Ammon's horn (tissue), 1 donor: ENCODE measurements at places on chromosomes 5 and 9.
A peak's percentile ranks its signal among the peaks of the same experiment; 100 is the strongest.

GRCh38 chr5:168114444-168115017 lies 176.9 kb upstream of the WWC1 start:
- DNase-seq = peak; percentile 45

GRCh38 chr5:100456615-100457014 lies 78.6 kb upstream of the FAM174A start:
- no peak for DNase-seq

DNA sequence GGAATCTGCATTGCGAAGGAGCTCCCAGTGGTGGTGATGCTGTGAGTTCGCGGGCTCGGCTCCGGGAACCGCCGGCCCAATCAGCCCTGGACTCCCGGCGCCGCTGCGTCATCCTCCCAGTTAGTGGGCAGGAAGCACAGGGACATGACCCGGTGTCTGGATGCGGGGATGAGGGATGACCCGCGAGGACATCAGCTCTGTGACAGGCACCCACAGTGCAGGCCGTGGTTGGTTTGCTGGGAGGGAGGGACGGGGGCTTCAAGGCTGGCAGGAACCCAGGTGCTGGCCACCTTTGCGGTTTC lies 996 bp downstream of the NXNL2 start:
- no peak for DNase-seq

GRCh38 chr5:135031813-135032694 lies 2.0 kb downstream of the PITX1 start:
- no peak for DNase-seq

- no peak for DNase-seq
Observed at GRCh38 chr9:65435464-65435863, 150.5 kb upstream of the FOXD4L5 start.

DNA sequence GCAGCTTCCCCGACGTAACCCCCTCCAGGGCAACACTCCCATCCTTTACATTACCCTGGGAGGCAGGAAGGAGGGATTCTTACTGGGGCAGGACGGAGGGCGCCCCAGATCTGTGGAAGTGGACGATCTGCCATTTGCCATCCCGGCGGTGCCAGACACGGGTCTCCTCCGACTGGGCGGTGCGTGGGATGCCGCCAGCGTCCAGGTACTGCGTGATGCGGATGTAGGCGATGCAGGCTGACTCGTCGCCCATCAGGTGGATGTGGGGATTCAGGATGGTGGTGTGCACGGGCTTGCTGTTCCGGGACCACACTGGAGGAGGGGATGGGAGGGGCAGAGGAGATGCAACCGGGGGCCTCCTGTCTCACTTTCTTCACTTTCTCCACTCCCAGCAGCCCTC lies 33.0 kb downstream of the SLC6A7 start:
- DNase-seq = no peak

GRCh38 chr5:1563051-1563461 lies 39.3 kb upstream of the LPCAT1 start:
- no peak for DNase-seq

DNA sequence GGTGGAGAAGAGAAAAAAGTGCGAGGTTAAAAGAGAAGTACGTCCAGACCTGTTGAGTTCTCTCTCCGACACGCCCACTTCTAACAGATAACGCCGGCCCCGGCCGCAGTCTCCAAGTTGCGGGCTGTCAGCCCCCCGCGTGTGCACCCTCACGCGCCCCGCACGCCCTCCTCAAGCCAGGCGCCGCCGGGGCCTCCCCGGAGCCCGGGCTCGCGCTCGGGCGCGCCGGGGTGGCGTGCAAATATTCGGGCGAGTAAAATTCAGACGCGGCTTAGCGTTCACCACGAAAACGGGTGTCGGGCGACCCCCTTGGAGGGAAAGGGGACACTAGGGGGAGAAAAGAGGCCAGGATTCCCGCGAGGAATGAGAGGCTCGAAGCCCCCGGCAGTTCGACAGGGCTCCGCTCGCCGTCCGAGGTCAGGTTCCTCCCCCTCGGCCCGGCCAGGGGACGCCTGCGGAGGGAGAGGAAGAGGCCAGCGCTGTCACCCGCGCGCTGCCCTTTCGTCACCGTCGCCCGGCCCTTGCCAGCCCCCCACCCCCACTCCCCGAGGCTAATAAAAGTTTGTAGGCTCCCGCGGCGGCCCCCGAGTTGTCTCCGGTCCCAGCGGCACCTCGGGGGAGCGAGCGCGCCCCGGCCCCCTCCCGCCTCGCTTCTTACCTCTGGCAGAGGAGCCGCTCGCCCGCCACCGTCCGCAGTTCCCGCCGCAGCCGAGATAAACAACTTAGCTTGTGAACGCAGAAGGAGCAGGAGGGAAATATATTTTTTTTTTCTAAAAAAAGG lies 743 bp downstream of the NR3C1 start:
- DNase-seq = peak; percentile 54

DNA sequence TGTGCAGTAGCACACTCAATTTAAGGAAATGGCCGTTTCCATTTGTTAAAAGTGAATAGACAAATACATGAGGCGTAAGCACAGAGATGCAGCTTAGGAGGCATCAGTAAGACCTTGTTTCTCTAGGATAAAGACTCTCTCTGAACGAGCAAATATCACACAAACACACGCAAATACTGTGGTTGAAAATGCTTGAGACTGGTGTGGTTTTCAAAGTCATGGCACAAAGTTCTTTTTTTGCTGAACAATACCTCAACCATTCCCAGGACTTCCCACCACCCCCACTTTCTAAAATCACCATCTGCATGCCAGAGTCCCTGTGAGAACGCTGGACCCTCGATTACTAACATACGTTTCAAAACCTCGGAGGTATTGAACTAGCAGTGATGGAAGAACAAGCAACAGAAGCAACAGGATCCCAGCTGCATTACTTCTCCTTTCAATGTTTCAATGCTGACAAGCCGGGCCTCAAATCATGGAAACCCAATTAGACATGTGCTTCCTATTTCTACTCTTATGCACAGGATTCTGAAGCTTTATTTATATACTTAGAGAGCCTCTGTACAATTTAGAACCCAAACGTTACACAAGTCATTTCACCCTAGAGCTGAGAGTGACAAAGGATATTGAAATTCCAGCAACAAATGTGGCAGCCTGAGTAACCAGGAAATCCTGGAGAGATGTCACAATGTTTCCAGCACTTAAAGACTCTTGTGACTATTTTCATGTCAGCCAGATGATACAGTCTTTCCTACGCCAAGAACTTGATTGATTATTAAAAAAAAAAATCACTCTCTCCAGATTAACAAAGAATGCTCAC lies 63.9 kb downstream of the CDC14B start:
- peak; percentile 14 for DNase-seq

DNA sequence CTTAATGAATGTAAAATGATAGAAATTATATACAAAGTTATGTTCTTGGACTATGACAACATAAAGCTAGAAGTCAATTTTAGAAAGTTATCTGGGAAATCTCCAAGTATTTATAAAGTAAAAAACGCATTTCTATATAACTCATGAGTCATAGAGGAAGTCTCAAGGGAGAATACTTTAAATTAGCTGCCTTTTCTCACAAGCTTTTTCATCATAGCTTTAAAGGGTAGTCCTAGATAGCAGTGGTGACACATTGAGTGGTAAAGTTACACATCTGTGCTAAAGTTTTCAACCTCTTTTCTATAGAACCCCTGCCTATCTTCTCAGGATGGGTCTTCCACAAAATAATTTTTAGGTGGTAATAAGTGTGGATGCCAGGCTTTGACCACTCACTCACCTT lies 598.3 kb upstream of the FAM174A start:
- DNase-seq = no peak

DNA sequence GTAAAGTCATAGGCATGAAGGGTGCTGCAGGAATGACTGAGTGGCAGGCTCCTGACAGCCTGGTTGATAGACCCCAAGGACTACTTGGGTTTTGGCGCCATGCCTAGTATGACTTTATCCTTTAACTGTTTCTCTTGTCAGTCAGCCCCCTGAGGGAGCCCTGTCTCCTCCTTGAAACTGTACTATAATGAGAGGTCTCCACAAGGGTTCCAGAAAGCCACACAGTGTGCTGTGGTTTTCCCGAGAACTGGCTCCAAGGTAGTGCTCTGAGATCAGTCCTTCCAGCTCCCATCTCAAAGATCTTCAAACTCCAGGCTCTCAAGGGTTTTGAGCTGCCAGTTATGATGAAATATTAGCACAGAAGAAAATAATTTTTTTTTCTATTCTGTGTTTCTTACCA lies 26.7 kb upstream of the TNC start:
- DNase-seq = no peak

DNA sequence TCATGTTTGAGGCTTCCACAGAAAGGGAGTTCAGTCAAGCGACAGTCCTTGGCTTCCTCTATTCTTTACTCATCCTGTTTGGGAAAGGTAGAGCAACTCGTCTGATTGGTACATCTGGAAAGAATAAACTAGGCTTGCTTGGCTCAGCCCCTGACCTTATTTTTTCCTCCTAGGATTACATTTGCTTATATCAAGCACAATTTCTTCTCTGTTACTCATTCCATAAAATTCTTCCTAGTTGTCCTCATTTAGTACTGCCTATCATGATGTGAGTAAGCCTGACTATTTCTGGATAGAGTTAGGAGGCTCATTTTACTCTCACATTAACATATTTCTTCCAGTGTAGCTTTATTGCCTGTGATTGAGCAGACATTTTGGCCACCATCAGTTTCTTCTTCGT lies 10.9 kb upstream of the CARNMT1 start:
- DNase-seq = no peak

DNA sequence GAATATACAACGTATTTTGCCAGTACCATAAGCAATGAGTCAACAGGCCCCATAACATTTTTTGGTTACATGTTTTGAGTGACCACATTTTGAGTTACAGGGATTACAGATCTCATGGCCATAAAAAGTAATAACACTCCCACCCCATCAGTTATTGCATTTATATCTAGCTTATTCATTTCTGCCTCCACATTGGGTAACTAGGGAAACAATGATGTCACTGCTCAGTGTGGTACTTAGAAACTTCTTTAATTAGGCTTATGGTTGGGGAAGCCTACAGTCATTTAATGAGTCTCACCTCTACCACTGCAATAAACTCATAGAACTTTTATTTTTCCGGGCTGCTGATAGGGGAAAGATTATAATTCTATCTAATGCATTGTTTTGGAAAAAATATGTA lies 39.9 kb upstream of the SMIM15 start:
- DNase-seq = no peak

DNA sequence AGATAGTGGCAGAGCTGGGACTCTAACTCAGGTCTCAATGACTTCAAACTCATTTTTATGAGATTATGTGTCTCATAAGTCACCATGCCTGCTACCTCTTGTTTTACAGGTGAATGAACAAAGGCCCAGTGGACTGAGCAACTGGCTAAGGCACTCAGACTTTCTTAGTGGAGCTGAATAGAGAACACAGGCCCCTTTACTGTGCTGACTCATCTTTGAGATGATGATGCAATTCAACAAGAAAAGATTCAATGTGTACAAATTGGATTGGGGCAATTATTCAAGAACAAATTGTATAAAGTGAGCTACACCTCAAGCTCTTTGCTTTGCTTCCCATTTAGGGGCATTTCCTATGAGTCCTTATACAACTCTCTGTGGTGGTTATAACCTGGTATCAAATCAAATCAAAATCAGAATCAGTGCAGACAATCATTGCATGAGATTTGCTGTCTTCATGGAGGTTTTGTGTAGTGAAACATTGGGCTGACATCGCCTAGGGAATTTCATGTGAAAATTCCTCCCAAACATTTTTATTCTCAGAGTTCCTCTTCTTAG lies 84.3 kb upstream of the PPP2R2B start:
- DNase-seq = no peak

DNA sequence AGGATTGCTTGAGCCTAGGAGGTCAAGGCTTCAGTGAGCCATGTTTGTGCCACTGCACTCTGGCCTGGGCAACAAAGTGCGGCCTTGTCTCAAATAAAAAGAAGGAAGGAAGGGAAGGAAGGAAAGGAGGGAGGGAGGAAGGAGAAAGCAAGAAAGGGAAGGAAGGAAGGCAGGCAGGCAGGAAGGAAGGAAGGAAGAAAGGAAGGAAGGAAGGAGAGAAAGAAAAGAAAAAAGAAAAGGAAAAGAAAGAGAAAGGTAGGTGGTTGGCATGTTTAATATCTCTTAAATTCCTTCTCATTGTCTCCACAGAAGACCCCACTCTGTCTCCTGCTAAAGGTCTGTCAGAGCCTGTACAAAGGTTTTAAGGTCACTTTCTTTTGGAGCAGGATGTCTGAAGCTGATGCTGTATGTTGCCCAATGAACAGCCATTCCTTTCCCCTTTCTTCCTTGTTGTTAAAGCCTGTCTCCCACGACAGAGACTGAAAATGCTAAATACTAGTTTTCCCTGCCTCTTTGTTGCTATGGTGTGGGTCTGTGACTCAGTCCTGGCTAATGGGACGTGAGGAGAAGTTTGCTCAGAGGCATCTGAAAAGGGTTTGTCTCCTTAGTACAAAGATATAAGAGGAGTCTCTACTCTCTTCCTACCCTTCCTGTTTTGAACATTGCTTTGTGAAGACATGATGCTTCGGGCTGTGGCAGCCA lies 213.3 kb downstream of the PCSK1 start:
- DNase-seq = no peak

DNA sequence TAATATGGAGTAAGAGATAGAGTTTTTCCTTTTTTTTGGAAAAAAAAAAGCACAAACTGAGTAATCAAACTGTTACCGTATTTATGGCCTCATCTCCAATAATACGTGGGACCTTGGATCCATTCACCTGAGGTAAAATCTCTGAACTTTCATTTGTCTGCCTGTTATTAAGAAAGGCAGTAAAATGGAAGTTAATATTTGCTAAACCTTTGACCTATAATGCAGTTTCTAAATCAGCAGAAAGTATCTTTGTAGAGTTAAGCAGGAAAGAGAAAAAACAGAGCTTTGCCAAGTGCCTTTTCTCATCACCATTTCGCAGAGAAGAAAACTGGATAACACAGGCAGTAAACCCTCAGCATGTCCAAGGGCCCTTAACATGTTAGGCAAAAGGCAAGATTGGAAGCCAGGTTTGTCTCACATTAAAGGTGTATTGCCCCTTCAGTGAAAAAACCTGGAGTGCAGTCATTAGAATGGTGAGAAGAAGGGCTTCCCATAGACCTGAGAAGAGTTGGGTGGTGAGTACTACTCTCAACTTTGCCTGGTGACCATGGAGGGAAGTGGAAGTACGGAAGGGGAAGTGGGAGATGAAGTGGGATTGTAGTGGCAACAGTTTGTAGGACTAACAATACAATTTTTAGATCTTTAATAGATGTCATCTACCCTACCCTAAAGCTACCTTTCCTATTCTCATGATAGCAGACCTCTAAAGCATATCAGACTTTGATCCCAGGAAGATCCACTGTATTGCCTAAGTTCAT lies 65.4 kb upstream of the GRAMD2B start:
- no peak for DNase-seq

DNA sequence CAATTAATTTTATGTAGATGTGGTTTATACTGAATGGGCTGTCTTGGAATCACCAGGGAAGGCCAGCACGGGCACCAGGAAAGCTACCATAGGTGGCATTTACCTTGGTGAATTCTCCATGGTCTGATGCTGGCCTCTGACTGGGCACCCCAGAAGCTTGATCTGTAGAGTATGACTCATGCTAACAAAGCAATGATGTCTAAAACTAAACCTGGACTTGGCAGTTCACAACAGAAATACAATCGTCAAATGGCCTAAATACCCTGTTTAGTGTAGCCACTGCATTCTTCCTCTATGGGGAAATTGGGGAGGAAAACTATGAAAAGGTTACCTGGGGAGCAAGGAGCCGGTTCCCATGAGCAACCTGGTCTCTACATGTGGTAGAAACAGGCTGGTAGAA lies 98.0 kb downstream of the ATPSCKMT start:
- no peak for DNase-seq

- DNase-seq = peak; percentile 76
Observed at GRCh38 chr9:123997665-123998277, 13.8 kb upstream of the LHX2 start.
